Activated T-helper 1 cell treated with anti-CD3 and anti-CD28 coated beads, Interleukin-2, amount 50 U/mL, for 16 hours (primary cell): ENCODE measurements at places on chromosomes 3 and 15.

- no peak for DNase-seq
These were observed 788.7 kb upstream of the DPPA4 start for GRCh38 chr3:110126065-110126464.

GRCh38 chr15:69926721-69927120, 171.0 kb downstream of the TLE3 start:
- no peak for DNase-seq

GRCh38 chr3:51813539-51813938, 34.5 kb upstream of the IQCF6 start:
- DNase-seq: no peak

GRCh38 chr3:57088503-57088902, 28.0 kb downstream of the SPATA12 start:
- DNase-seq: no peak

- no peak for DNase-seq
These were observed 80.4 kb upstream of the MEF2A start for GRCh38 chr15:99485153-99485961.

DNA sequence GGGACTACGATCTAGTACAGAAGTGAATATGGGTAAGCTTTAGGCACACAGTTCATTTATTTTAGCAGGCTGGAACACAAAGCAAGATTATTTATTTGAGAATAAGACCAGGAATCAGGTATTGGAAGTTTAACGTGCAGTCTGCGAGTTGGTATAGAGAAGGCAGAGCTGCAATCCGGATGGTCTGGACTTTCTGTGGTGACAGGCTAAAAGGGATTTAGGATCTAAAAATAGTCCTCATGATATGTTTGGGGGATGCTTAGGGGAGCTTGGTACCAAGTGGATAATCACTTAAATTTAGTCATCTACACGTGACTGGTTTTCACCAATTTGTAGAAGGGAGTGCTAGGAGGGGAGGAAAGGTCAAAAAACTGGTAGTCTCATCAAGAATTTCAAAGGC, 119.4 kb downstream of the DLG1 start:
- no peak for DNase-seq

GRCh38 chr3:64082961-64083541, 59.8 kb upstream of the PSMD6 start:
- no peak for DNase-seq

- DNase-seq: no peak
These were observed 73.3 kb downstream of the TRANK1 start for GRCh38 chr3:36871379-36872126.

- DNase-seq: no peak
These were observed 16.9 kb downstream of the ABHD2 start for GRCh38 chr15:89105147-89105546.

DNA sequence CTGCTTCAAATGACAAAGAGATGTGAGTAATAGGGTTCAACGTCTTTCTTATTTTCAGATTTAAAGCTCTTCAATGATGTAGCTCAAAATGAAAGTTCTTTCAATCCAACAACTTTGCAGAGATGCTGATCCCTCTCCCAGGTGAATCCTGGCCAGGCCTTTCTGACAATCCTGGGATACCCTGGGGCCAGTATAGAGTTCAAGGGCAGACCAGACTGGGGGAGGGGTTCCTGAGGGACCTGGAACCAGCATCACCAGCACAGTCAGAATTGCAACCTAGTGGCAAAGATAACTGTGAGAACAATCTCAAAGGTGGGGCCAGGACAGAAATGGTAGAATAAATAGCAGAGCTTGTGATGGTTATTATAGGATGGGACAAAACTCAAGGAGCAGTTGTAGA, 19.7 kb upstream of the NCK1 start:
- no peak for DNase-seq

GRCh38 chr3:12590096-12590495, 33.2 kb downstream of the MKRN2 start:
- DNase-seq: no peak

GRCh38 chr15:92653836-92654539, 1.6 kb downstream of the FAM174B start:
- no peak for DNase-seq

GRCh38 chr3:119647843-119648575, 12.4 kb downstream of the POPDC2 start:
- DNase-seq: no peak

GRCh38 chr3:13006216-13006990, 66.8 kb downstream of the IQSEC1 start:
- no peak for DNase-seq

- no peak for DNase-seq
These were observed 2.4 kb downstream of the MB21D2 start for GRCh38 chr3:192915304-192915703.

DNA sequence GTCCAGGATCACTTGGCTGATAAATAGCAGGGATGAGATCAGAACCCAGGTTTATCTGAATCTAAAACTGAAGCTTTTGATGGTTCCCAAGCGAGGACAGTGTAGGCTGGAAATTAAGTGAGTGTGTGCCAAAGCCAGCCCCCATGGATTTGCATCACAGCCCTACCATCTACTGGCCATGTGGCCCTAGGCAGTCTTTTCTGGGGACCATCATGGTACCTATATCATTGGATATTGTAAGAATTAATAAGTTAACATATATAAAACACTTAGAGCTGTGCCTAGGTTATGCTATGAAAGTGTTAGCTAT, 32.8 kb upstream of the SSR3 start:
- no peak for DNase-seq

- DNase-seq: no peak
These were observed 312.1 kb downstream of the ARRDC4 start for GRCh38 chr15:98272625-98273024.

- DNase-seq: no peak
These were observed 12.3 kb upstream of the PGPEP1L start for GRCh38 chr15:99019558-99020540.

DNA sequence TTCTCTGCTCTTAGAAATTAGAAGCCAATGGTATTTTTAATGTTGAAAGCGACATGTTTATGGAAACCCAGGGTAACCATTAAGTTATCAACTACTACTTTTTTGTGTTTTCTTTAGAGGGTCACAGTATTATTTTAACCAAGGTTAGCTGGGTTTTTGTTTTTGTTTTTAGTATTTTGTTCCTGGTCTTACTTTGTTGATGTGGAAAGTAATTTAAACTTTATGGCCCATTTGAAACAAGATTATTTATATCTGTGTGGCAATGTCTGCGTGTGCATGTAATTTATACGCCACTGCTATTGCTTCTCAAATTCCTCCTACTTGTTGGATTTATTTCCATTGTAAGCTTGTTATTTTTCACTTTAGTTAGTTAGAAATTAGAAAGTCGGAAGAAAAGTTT, 722.1 kb upstream of the NR2F2 start:
- DNase-seq: no peak

DNA sequence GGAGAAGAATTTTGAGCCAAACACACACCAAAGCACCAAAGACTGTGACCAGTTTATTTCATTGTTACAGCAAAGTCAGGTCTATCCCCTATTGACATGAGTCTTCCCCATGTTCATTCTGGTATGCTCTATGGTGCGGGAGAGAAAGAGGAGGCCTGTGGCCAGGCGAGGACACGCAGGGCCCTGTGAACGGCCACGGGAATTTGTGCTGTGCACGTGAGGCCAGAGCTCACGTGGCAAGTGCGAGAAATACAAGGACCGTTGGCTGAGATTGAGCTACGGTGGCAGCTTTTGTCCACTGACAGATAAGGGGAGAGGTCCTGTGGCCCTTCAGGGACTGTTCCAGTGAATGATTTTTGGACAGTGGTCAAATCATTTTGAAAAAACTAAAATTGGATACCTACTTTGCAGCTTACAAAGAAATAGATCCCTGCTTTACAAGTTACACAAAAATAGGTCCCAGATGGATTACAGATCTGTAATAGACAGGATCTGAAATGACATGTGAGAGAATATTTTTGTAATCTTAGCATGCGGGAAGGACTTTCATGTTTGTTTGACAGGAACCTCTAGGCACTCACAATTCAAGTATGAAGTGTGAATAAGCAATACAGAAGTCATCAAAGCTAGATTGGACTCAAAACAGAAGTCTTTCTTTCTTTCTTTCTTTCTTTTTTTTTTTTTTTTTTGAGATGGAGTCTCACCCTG, 9.2 kb downstream of the ZSCAN2 start:
- DNase-seq: no peak

- DNase-seq: no peak
These were observed 30.1 kb downstream of the PLOD2 start for GRCh38 chr3:146130881-146131371.

GRCh38 chr3:155391551-155391958, 98.1 kb upstream of the STRIT1 start:
- no peak for DNase-seq

DNA sequence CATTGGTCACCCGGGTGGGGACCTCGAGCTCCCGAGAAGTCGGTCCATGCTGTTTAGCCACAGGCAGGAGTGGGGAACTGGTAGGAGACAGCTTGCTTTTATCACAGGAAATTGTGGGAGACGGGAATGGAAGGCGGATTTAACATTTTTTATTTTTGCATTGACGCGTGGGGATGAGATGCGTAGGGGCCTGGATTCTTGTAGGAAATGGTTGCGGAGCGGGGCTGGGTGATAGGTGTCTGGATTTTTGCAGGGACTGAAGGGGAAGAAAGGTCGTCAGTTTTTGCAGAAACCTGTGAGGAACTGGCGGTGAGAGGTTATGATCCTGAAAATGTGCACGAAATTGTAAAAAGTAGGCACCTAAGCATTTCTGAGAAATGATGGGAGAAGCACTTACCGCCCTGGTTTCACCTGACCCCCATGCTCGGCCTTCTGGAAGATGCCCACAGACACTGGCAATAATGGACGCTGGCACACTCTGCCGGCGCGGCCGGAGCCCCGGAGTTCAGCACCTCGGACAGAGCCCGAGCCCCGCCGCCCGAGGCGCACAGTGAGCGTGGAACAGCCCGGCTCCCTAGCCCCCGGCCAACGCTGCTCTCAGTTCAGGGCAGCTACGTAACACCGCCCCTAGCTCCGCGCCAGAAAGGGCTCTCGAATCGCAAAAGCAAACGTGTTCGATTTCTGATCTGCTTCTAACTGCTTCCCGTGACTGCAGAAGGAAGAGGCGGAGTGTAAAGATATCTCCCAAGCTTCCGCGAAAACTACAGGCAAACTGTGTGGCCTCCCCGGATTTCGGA, 928 bp downstream of the ANKRD34C start:
- DNase-seq: no peak

DNA sequence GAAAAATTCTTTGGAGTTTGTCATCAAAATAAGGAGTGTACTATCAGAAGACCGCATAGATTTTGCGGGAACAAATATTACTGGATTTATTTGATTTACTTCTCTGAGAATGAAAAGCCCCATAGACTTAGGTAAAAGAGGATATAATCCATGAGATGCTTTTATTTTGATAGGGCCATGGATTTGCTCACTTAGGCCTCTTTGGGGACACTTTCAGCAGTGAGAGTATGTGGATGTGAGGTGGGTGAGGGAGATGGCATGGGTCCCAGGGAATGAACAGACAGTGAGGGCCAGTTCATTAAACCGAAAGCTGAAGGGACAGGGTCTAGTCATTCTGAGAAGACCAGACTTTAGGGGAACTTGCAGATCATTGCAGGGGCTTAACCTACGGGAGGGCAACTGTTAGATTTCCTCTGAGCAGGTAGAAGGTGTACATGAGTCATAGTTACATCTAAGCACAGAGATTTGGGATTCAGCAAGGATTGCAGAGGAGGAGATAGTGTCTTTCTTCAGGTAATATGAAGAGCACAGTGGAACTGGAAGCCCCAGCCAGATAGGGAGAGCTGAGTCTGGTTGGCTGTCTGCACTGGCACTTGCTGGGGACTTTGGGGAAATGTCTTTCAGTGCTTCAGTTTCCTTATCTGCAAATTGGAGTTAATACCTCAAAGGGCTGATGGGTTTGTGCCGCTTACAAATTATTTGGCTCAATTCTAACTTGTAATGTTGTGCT, 30.8 kb downstream of the SH3GL3 start:
- no peak for DNase-seq

DNA sequence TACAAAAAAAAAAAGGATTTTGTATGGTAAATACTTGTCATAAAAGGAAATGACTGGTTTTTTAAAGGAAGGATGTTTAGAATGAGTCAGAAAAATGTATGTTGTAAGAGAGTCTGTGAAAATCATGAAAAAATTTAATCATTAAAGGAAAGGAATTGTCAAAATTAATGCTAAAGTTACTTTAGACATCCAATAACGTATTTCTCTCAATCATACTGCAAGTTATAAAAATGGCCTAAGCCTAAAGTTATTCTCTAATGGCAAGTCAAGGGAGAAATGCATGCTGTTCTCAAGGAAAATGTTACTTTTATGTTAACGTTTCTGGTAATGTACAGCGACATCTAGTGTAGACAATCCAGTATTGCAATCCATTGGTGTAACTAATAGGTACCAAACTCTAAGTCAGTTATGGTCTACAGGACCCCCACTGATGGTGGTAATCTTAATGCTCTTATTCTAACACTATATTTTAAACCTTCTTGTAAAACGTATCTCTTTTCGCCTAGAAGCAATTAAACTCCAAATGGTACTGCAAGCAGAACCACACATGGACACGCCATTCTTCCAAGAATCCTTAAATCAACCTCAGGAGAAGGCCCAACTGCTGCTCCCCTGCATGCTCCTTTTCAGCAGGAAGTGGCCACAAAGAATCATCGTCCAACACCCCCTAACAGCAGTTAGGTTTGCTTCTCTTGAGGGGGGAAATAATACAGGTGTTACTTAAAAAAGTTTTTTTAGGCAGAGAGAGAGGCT, 35.2 kb downstream of the NCEH1 start:
- no peak for DNase-seq

DNA sequence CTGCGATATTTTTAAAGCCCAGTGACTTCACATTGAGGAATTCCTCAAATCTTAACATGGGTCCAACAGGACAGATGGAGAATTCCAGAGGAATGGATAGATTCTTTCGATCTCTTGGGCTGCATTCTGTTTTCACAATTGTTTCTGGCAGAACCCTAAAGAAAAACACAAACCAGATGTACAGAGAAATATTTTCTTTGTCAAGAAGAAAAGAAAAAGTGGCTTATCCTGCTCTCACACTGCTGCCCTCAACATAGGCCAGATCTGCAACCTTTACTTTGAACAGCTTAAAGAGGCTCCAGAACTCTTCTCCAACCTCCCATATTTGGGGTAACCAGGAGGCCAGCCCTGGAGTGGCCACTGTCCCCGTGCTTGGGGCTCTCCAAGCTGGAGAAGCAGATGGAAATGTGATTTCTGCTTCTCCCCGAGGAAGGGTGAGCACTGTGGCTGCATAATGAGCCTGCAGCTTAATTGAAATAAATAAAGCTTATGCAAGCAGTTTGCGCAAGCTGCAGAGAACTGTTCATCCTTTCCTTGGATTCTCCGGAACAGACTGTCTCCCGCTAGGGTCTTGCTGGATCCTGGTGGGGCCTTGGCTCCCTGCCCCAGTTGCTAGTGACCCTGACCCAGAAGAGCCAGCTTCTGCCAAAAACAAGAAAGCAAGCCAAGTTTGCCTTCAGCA, 453.2 kb upstream of the PROK2 start:
- DNase-seq: no peak

GRCh38 chr3:52238193-52238760, 681 bp downstream of the TWF2 start:
- DNase-seq: no peak

- DNase-seq: no peak
These were observed 117.1 kb downstream of the MTHFS start for GRCh38 chr15:79779746-79780145.

GRCh38 chr3:170766823-170767575, 103.0 kb downstream of the RPL22L1 start:
- DNase-seq: no peak
